ENCODE measurements at places on chromosomes 6 and 20.

- no peak for DNase-seq
Measured at GRCh38 chr20:17533396-17533795, 2.2 kb upstream of the BFSP1 start.

DNA sequence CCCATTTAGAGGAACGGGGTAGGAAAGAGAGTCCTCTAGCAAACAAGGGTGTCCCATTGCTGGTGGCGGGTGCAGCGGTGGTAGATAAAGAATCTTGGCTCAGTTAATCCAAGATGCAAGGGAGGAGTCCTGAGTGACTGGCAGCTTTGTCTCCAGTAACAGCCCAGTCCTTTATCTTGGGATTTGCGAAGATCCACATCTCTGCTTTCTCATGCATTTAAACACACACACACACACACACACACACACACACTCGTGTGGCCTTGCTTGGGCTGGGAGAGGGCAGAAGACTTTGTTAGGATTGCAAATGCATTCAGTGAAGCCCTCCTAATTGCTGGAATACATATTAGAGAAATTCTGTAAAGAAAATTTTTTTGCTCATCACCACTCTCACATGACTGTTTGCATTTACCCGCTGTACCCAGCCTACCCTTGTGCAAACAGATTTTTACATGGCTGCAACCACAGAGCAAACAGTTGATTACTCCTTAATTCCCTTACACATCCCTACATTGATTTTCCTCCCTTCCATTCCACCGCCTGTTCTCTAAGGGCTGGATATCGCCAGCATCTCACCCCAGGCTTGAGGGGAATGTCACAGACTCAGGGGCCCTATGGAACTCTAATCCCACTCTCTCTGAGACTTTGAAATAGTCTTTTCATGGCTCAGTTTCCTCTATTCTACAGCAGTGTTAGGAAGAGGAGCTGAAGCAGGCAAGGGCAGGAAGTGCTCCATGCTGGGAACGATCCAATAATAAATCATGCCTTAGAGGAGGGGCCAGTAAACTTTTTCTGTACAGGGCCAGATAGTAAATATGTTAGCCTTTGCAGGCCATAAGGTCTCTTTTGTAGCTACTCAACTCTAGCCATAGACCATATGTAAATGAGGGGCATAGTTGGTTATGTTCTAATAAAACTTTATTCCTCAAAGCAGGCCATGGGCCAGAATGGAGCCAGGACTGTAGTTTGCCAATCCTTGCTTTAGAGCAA is 3.5 kb downstream of the C6orf132 start:
- DNase-seq: no peak

- DNase-seq: no peak
Measured at GRCh38 chr20:50712771-50713656, 18.4 kb upstream of the PARD6B start.

GRCh38 chr20:2238601-2239000 is 57.2 kb upstream of the TGM3 start:
- no peak for DNase-seq

GRCh38 chr20:43878776-43879175 is 35.9 kb upstream of the TOX2 start:
- DNase-seq: no peak

DNA sequence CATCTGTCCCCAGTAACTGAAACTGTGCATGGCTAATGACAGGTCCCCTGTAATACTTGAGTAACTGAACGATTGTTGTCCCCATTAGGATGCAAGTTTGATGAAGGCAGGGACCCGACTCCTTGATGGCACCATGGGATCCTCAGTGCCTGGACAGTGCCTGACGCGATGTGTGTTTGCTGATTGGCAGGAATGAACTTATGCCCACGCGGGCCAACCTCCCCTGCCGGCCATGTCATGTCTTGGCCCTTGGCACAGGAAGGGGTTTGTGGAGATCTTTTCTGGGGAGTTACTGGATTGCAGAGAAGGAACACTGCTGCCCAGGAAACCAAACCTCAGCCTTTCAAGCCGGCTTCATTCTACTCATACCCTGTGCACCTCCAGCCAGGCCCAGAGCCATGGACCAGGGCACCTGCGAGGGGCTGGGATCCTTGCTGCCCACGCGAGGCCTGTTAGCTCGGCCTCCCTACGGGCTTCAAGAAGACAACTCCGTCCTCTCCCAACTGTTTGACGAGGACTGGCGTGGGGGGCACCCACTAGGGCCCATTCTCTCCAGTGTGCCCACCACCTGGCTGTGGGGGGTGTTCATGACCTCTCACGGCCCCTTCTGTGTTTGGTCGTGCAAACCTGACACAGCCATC is 147.8 kb downstream of the ZMYND8 start:
- no peak for DNase-seq

DNA sequence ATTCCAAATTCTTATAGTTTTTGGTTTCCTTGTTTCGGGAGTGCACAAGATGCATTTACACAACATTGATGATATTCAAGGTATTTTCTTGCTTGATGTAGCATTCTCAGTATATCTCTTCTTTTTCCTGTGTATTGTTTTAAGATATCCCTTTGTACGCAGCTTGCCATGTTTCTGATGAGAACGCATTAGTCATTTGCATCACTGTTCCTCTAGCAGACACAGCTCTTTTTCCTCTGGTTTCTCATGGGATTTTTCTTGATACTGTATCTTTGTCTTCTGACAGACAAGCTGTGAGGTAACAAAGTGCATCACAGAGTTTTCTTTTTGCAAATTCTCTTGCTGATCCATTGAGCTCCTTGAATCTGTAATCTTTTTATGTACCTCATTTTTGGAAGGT is 146.4 kb downstream of the SLC22A3 start:
- DNase-seq: no peak

- DNase-seq: no peak
Measured at GRCh38 chr6:163526346-163526745, 111.8 kb downstream of the QKI start.

DNA sequence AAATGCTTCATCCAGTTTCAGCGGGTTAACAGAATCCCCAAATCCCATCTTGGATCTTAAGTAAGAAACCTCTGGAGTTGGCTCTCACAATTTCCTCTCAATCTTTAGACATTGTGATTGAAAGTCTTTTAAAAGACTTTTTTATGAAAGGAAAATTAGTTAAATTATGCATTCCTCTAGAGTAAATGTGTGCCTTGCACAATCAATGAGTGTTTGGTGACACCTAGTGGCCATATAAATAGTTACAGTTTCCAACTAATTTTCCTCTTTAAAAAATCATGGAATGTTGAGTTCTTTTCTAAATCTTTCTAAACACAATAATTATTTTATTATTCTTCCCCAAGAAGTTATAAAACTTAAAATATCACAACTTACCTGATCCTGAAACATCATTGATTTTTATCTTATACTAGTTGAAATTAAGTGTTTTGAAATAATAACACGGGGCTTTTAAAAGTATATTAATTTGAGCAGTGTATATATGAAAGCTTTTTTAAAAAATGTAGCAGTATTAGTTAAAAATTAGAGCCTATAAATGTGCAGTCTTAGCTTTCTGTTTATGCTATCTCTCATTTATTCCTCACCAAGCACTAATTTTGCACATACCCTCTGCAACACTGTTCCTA is 66.4 kb downstream of the PKHD1 start:
- no peak for DNase-seq

GRCh38 chr6:32974016-32974333 is 5.6 kb downstream of the BRD2 start:
- DNase-seq: no peak

GRCh38 chr6:165974817-165975216 is 192.8 kb downstream of the TBXT start:
- DNase-seq: no peak

GRCh38 chr6:45990162-45990561 is 25.5 kb downstream of the CLIC5 start:
- DNase-seq: no peak

DNA sequence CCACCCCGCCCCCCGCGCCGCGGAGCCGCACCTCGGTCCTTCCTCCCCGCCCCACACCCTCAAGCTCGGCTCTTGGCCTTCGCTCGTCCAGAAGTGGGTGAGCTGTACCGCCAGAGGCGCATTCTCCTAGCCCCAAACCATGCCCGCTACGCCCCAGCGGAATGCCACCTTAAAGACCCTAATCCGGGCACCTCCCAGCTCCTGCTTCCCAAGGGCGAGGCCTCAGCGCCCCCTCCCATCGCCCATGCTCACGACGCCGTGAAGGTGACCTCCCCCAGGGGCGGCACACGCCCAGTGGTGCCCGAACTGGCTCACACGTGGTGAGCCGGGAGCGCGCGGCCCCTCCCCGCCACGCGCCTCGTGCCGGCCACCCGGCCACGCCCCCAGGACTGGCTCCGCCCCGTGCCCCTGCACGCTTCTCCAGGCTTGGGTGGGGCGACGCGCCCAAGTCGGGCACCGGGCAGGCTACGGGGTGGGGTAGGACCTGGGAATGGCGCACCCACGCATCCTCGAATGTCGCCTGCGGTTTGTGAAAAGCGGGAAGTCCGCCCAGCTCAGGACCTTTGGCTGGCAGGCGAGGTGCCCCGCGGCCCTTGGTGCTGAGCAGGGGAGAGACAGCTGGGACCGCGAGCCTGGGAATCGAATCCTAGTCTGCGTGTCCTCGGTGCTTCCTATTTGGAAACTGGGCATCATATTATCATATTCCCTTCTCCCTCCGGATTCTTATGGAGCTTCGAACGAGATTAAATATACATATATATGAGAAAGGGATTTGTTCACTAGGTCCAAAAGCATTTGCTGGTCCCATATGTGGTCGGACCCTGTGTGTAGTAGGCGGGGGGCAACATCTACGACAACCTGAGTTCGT is 941 bp upstream of the SOX12 start:
- DNase-seq: peak; percentile 82

- no peak for DNase-seq
Measured at GRCh38 chr20:40512994-40513393, 176.0 kb downstream of the MAFB start.

- DNase-seq: no peak
Measured at GRCh38 chr6:124963416-124963785, 1.2 kb downstream of the RNF217 start.

DNA sequence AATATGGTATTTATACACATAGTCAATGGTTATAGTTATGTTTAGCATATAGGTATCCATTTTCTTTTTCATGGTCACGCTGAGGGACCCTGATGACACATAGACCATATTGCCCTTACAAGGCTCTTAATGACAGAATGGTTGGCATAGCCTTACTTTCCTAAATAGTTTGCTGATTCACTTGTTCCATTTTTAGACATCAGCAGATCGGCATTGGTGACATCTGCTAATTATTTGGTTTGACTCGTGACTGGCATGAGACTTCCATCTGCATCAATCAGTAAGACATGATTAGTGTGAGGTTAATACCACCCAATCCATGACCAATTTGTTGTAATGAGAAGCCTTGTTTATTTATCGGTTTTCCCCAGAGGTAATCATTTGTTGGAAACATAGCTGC is 309.7 kb downstream of the ALDH8A1 start:
- no peak for DNase-seq

- DNase-seq: no peak
Measured at GRCh38 chr6:16190214-16190613, 48.2 kb upstream of the GMPR start.

- no peak for DNase-seq
Measured at GRCh38 chr6:33018904-33019303, 9.5 kb upstream of the HLA-DOA start.

DNA sequence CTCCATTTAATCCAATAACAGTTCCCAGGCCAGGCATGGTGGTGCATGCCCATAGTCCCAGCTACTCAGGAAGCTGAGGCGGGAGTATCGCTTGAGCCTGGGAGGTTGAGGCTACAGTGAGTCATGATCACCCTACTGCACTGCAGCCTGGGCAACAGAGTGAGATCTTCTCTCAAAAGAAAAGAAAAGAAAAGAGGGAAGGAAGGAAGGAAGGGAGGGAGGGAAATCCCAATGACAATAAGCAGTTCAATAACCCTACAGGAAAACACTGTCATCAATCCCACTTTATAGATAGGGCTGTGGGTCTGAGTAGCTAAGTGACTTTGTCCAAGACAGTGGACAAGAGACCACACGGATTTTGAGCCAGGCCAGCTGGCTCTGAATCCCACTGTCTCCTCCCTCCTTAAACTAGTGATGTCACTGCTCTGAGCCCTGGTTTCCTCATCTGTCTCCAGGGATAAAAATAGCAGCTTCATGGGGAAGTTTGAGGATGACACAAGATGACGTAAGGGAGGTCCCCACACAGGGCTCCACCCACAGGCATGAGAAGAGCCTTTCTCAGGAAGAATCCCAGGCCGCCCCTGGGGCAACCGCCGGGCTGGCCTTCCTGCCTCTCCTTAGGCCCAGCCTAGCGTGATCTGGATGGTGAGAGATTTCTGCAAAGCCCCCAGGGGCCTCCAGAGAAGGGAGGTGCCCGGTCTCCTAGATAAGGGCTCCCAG is 7.2 kb upstream of the TRIB3 start:
- DNase-seq: no peak

GRCh38 chr20:1060985-1061384 is 57.4 kb upstream of the PSMF1 start:
- no peak for DNase-seq

- no peak for DNase-seq
Measured at GRCh38 chr6:117501722-117502121, 19.2 kb downstream of the DCBLD1 start.

- no peak for DNase-seq
Measured at GRCh38 chr6:159961528-159961927, 7.4 kb upstream of the IGF2R start.

- no peak for DNase-seq
Measured at GRCh38 chr6:118724211-118724610, 72.8 kb upstream of the CEP85L start.

GRCh38 chr6:52611833-52612232 is 35.0 kb upstream of the TRAM2 start:
- no peak for DNase-seq

DNA sequence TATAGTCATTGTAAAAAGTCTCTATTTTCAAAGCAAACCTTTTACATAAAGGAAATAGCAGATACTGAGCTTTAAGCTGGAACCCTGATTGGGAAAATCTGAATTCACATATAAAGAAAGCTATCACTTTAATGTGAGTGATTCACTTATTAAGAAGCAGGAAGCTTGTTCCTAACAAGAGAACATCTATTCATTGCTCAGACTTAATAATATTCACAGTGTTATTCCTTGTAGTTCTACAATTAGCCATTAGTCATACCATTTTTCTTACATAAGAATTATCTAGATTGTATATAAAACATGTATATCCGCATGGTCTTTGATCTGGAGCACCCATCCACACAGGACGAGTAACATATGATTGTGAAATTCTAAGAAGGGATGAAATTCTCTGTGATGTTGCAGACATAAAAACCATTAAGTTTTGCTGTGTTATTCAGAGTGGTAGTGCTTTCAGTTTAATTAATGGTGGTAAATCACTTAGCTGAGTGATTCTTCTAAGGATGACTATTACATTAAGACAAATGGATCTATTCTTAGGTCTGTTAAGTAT is 71.1 kb upstream of the FOXQ1 start:
- DNase-seq: no peak

DNA sequence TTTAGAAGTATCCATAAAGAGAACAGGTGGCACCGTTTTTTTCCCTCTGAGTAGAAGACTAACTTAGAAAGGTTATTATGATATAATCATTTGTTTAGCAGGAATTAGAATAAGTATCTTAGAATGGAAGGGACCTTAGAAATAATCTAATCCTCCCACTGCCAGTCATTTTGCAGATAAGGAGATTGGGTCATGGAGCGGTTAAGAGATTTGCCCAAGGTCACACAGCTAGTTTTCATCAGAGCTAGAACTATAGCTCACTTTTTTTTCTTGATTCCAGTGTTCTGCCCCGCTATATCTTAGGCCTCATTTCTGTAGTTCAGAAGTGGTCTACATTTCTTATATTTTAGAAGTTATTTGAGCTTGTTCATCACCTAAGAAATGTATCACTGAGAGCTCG is 139.6 kb downstream of the PRL start:
- no peak for DNase-seq

- no peak for DNase-seq
Measured at GRCh38 chr6:5712349-5713215, 294.1 kb downstream of the NRN1 start.

All from stimulated activated CD8-positive, alpha-beta memory T cell treated with anti-CD3 and anti-CD28 coated beads, Interleukin-7, amount 100 ng/mL, for 24 hours (primary cell).